BJ (cell line): ENCODE measurements at places on chromosomes 1 and 21.

DNA sequence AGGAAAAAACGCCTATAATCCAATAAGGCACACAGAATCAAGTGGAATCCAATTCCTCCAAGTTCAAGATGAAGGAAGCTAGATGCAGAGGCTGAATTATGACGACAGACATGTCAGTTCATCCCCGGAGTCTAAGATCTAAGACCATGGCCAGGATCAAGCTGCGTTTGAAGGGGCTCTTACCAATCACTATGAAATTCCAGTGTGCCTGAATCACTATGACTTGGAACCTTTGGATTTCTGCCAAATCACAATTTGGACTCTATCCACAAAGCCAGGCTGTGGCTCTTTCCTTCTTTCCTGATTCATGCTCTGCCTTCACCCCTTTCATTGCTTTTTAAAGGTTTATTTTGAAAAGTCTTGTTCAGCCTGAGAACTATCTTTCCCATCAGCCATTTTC is 17.1 kb downstream of the OLIG2 start:
- peak; percentile 19 for DNase-seq

GRCh38 chr1:228851193-228851592 is 115.9 kb downstream of the RHOU start:
- no peak for DNase-seq

- no peak for DNase-seq
These were observed 30.6 kb downstream of the CDKN2C start for GRCh38 chr1:51000651-51001050.

DNA sequence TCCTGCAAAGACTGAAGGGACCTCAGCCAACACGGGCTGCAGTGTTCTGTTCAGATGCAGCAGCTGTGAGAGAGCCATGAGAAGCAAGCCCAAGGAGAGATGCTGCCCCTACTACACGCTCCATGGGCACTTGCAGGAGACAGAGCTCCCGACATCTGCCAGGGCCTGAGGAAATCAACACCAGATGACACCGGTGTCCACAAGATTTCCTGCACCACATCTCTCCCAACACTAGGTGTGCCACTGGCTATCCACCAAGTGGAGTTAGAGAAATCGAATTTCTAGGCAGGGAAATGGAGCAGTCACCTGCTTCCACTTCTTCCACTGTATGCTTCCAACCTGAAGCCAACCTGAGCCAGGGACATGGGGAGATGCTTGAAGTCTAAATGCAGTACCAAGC is 445.3 kb downstream of the RWDD3 start:
- DNase-seq, result no peak

DNA sequence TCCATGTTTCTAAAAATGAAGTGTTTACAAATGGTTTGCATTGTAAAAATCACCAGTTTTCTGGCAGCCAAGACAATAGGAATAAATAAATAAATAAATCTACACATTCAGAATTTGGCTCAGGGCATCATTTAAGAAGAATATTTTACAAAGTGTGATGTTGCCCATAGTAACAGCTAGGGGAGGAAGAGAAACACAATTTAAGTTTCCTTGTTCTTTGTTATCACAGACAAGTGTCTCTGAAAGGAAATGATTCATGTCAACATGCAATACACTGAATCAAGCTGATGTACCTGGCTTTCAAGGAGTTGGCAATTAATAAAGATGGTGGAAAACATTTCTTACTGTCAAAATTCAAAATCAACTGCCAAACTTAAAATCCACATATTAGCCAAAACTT is 74.7 kb downstream of the LHX8 start:
- DNase-seq, result no peak

DNA sequence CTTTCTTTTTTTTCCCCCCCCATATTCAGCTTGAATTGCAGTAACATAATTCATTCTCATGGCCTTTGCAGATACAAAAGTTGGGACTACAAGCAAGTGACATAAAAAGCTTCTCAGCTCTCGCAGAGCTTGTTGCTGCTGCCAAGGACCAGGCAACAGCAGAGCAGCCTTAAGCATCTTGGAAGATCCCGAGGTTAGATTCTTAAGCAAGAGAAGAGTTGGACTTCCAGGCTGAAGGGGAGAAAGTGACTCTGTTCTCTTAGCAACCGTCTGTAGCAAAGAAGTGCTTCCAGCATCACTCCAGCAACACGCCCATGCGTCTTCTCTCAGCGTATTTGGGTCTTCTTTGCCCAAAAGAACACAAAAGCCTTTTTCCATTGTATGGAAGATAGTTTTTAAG is 20.7 kb downstream of the AGT start:
- DNase-seq, result no peak

- DNase-seq, result no peak
These were observed 169.3 kb upstream of the ETV3 start for GRCh38 chr1:157307491-157307890.

DNA sequence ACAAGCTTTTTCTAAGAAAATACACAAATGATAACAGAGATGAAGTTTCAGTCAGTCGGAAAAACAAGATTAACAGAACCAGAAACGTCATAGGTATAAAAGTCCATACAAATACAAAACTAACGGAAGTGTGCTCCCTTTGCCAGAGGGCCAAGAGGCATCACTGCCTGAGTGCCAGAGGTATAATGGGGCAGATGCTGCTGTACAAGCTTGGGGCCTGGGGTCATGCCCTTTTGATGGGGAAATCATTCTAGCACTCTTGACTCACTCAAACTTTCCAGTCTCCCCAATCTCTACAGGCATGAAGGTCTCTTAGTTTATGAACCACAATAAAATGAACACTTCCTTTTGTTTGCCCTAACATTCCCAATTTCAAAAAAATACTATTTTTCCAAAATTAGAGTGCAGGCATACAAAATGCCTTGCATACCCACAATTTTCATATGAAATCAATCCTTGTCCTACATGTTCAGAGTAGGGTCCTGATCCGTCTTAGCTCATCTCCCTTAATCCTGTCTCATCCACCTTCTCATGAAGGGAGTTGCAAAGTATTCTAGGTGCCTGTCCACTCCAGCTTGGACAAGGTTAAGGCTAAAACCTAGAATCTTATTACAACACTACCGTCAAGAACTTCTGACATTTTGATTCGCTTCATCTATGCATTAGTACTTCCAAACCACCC is 1.5 kb downstream of the RPL22 start:
- no peak for DNase-seq

DNA sequence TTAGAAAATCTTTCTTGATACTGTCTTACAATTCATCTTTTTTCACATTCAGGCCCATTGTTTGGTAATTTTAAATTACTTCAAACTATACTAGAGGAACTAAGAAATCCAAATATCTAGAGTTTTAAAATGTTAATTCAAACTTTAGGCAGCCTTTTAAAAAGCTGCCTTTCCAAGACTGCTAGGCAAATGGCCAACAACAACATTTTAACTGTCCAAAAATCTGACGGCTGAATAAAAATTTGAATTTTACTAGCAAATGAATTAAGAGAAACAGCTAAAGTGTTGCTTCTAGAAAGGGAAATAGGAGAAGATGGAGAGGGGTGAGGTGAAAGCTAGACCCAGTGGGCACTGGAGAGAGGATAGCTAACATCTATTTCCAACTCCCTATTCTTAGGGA is 17.2 kb downstream of the DPYD start:
- no peak for DNase-seq

- peak; percentile 76 for DNase-seq
These were observed at the start of gene SETD4 for GRCh38 chr21:36060159-36060921. SETD4 (minus strand) TSS chr21:36060526; CDS start chr21:36058888, 1,638 bp downstream.

GRCh38 chr1:46131712-46132528 is 509 bp downstream of the PIK3R3 start:
- DNase-seq, result no peak

DNA sequence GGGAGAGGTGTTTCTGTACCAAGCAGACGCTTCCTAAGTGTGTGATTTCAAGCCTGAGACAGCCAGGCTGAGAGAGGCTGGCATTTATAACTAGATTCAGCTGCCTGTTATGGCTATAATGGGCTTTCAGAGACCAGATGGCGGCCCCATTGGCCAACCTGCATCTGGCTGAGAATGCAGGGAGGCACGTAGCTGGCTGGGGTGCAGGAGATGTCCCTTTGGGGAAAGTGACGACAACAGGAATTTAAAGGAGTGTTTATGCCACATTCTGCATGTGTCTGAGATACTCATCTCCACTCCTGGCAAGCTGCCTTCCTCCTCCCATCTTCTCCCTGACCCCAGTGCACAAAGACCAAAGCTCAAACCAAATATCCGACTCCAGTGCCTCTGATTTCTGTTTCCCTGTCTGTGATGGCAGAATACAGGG is 21.3 kb upstream of the CCDC190 start:
- no peak for DNase-seq

GRCh38 chr1:196180847-196181593 is 427.2 kb downstream of the KCNT2 start:
- peak; percentile 86 for DNase-seq

DNA sequence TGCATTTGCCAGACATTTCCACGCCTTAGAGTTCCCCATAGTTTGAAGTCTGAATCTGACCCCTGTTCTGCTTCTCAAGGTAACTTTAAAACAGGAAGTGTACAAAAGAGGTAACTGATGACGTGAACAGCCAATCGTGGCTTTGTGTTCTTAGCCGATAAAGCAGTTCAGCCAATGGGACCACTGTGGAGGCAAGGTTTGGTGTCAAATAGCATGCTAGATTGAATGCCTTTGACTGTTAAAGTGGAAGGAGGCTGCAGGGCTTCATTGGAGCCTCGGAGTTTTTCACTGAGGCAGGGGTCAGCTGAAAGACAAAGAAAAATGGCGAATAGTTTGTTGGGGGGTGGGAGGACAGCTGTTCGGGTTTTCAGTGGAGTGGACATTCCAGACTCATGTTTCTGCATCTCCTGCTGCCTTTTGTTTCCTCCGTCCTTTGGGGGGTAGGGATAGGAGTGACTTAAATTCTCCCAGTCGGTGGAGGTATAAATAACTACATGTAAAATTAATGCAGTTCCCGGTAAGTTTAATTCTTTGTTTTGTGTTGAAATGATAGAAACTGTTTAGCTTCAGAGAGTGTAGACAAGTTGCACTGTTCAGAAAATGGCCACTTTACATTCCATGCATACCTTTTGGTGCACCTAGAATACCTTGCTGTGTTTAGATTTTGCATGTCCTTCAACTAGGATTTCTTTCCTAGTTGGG is 17.7 kb downstream of the NFYC start:
- DNase-seq, result peak; percentile 85

- no peak for DNase-seq
These were observed 16.9 kb downstream of the GLIS1 start for GRCh38 chr1:53722025-53722424.

DNA sequence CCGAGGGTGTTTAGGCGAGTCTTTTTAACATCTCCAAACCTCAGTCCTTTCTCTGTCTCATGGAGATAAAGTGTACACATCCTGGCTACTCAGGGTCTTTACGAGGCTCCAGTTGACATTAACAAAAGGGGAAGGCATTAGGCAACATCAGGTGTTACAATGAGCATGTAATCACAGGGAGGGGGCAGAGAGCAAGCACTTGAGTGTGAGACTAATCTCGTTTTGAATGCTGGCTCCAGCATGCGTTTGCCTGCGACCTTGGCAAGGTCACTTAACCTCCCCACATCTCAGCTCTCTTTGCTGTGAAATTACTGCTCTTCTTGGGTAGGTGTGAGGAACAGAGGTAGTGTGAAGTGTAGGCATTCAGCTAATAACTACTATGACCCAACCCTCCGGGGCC is 3.1 kb downstream of the TNNT2 start:
- DNase-seq, result no peak

GRCh38 chr1:183463566-183463965 is 8.7 kb upstream of the SMG7 start:
- no peak for DNase-seq

- no peak for DNase-seq
These were observed at the start of gene CHODL for GRCh38 chr21:18244671-18245463. CHODL (plus strand) TSS chr21:18244833; CDS start chr21:18245224, 391 bp downstream.

DNA sequence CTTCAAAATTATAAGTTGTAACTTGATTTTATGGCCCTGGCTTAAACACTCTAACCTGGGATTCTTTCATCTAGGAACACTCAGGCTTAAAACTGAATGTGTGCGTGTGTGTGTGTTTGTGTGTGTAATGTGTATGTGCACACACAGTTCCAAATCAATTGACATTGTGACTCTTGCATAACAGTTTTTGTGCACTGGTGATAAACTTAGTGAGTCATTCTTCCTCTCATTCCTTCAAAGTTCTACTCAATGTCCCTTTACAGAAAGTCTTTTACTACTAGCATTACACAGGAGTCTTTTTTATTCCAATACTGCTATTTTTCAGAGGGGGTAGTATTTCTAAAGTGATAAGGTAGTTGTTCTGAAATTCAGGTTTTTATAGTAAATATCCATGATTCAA is 943.6 kb downstream of the KCNT2 start:
- DNase-seq, result no peak

DNA sequence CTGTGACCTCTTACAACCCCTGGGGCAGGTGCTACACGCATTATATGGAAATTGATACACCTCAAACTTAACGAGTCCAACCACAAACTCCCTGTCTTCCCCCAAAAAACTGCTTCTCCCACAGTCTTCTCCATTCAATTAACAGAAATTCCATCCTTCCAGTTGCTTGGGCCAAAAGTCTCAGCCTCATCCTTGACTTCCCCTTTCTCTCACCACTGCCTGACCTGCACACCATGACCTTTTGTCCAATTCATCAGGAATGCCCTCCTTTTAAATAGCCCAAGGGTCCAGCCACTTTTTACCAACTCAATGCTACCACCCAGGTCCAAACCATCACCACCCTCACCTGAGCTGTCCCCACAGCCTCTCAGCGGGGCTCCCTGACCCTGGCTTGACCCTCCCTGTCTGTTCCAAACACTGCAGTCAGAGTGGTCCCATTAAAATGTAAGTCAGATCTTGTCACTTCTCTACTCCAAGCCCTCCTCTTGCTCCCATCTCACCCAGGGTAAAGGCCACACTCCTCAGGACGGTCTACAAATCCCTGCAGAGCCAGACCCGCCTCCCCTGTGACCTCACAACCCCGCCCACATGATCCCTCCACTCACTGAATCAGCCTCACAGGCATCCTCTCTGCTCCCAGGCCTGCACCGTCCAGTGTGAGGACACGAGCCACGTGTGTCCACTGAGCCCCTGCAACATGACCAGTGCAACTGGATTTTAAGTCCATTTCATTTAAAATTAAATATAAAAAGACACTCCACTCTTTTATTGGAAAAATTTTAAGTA is 18.5 kb downstream of the KCNN3 start:
- DNase-seq, result no peak

DNA sequence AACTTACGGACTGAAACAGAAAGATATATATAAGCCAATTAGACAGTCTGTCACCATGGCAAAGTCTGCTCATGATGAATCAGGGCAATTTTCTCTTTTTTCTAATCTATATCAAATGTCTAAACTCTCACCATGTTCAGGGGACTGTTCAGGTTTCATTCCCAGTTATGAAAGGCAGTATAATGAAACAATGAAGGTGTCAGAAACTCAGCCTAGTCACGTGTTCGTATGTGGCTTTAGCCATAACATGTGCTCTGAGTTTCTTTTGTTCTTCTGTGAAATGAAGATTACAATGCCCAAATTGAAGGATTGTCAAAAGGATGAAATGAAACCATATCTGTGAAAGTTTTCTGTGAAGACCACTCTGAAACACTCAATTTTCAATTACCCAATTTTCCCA is 392.9 kb downstream of the DSCAM start:
- no peak for DNase-seq

GRCh38 chr1:209810783-209811182 is 4.8 kb upstream of the IRF6 start:
- DNase-seq, result no peak
